Lung microvascular endothelial cell (primary cell): ENCODE measurements at places on chromosomes 1 and 21. TPM values are rescaled to one million over a fixed set of nuclear protein-coding genes. Genes with fewer than 3 reads are reported as not detected.

DNA sequence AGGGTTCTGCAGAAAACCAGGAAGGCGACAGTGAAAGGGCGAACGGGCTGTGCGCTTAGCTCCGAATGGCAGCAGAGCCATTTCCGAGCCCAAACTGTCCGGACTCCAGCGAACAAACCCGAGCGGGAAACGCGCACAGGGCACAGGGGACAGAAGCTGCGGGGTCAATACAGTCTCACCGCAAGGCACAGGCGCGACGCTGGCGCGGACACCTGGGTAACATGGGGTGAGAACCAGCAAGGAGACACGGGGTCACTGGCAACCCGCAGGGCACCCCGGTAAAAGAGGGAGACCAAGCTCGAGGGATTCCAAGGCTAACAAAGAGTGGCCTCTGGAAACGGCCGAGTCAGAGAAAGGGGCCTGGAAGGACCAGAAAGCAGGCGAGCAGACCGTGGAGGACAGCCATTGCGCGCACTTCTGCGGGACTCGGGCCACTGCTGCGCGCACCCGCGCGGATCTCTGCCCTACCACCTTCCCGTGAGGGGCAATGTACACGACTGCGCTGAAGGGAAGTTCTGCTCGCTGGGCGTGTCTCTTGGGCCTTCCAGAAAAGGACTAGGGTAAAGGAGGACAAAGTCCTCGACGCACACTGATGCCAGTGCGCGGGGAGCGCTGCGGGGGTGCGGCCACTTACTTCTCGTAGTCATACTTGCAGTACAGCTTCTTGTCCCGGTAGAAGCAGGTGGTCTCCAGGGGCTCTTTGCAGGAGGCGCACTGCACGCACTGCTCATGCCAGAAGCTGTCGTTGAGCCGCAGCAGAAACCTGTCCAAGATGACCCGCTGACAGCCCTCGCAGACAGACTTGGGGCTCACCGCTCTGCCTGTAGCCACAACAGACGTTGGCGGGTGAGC is 3.8 kb downstream of the LMX1A start:
- DNase-seq = no peak

DNA sequence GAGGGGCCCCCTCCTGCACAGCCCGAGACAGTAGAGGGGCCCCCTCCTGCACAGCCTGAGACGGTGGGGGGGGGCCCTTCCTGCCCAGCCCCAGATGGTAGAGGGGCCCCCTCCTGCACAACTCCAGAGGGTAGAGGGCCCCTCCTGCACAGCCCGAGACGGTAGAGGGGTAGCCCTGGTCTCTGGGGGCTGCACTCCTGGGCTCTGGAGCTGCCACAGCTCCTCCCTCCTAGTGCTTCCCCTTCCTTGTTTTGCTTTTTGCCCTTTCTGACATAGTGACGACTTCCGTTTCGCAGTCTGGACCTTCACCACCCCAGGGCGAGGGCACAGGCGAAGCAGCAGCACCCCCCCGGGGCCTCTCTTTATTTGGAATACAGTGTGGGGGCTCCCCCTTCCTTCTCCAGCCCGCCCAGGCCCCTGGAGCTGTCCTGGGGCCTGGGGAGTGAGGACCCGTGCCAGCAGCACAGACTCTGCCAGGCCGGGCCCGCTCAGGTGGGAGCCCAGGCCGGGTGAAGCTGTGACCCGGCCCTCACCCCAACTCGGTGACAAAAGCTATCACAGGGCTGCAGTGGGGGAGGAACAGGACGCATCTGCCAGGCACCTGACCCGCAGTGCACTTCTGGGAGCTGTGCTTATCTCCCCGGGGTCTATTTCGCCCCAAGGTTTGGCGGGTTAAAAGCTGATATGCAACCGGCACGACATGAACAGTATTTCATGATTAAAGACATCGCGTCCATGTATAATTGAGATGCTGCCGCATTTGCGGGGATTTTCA is 1.1 kb upstream of the PRXL2B start:
- peak; percentile 88 for DNase-seq

Gene CCDC27
- total RNA-seq = not detected in 2 replicates

- no peak for DNase-seq
Observed at GRCh38 chr1:101205457-101205856, 31.4 kb upstream of the S1PR1 start.

Gene LCE2C
- not detected in 2 replicates for total RNA-seq

DNA sequence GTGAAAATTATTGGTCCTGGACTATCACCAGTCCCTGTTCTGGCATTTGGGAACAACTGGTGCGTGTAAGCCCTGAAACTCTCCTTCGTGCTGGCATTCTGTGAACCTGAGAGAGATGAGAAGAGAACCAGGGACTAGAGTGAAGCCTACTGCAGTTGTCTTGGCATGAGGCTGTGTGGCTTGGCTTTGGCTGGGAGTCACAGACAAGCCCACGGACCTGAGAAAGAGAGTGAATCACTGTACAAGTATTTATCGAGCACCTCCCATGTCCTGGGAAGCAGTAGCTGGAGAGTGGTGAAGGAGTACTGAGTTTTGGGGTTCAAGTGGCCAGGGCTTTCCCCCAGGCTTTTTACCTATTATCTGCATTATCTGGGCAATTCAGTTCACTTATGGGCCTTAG is 63.3 kb downstream of the FGGY start:
- DNase-seq = no peak

- peak; percentile 52 for DNase-seq
Observed at GRCh38 chr1:77605246-77606026, 77.0 kb downstream of the ZZZ3 start.

Gene SIK1
- total RNA-seq = 0.65 and 4.0 TPM in 2 replicates

- no peak for DNase-seq
Observed at GRCh38 chr1:180170546-180171151, 16.0 kb downstream of the QSOX1 start.

Gene FCRLA
- total RNA-seq = not detected in 2 replicates

GRCh38 chr1:26814377-26814776 is 12.1 kb upstream of the ZDHHC18 start:
- no peak for DNase-seq

DNA sequence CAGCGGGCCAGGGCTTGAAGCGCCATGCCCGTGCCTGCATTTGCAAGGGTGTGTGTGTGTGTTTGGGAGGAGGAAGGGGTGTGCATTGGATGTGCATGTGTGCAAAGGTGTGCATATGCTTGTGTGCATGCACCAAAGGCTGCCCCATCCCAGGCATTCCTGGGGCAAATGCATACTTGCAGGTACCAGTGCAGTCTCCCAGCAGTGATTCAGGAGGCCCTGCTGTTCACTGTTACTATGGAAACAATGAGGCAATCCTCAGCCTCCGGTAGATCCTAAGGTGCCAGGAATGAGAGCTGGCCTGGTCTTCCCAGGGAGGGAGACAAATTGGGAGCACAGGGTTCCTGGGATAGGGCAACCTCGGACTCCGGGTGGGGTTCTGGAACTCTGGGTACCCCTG is 7.5 kb upstream of the FNDC5 start:
- DNase-seq = no peak

- no peak for DNase-seq
Observed at GRCh38 chr1:115805597-115805996, 35.3 kb downstream of the NHLH2 start.

- DNase-seq = peak; percentile 82
Observed at GRCh38 chr1:160219062-160219929, 14.1 kb downstream of the PEA15 start.
